Occipital lobe (tissue), 3 donors: ENCODE measurements at places on chromosomes 16 and 17. TPM values are rescaled to one million over a fixed set of nuclear protein-coding genes. Genes with fewer than 3 reads are reported as not detected.

- no peak for DNase-seq
These were observed 47.8 kb upstream of the HAS3 start for GRCh38 chr16:69057400-69058378.

- no peak for DNase-seq
These were observed 121.0 kb upstream of the IRX3 start for GRCh38 chr16:54407596-54407995.

DNA sequence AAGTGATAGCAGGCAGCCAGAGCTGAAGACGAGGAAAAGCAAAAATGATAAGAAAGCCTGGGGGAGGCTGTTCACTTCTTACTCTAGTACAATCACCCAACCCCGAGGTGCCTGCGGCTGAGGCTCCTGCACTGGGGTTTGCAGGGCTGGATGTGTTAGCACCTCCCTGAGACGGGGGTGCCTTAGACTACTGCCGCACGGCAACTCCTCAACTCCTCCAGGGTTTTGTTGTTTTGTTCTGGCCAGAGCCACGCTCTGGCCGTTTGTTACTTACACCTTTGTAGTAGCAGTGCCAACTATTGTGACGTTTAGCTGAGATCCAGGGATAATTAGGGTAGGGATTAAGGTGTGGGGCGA lies 51.5 kb downstream of the LDHD start:
- no peak for DNase-seq

GRCh38 chr17:40314584-40314956 lies 5.6 kb downstream of the RARA start:
- peak; percentile 78 for DNase-seq

DNA sequence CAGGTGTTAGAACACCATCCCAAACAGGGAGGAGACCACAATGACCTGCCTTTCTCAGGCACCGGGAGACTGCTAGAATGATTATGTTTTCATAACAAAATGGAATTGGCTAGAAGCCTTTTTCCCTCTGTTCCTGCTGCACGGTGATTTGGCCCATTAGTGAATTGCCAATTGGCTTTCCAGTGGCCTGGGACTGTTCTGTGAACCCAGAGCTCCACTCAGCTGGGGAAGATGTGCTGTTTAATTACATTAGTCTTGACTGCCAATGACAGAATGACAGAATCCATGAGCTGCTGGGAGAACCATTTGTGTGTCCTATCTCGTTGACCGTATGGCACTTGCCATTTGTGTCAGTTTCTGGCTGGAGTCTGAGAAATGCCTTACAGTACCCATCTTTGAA lies 242.9 kb downstream of the CDH11 start:
- DNase-seq = no peak

- DNase-seq = no peak
These were observed 135.2 kb upstream of the ELAC2 start for GRCh38 chr17:13153036-13153435.

GRCh38 chr17:18235743-18236256 lies 10.4 kb downstream of the LLGL1 start:
- no peak for DNase-seq

DNA sequence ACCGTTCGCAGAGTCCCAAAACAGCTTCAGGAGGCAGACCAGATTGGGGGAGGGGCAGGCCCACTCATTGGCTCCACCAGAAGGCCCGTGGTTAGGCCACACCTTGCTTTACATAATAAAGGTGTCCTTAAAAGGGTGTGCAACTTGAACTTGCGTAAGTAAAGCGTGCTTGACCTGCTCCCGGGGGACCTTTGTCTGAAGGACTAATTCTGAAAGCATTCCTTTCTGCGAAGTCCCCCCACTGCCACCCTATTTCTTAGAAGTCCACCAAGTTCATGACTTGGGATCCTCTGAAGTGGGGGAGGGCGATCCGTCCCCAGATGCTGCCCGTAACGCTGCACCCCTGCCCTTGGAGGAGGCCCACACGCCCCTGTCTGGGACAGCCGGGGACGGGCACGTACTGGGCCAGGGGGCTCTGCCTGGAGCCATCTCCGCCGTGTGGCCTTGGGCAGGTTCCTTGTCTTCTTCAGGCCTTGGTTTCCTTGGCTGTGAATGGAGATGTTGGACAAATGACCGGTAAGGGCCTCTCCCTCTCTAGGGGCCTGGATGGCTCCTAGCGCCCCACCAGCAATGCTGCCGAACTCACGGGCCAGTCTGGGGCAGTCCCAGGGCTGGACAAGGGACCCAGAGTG lies 823 bp upstream of the ZNF469 start:
- DNase-seq = no peak

DNA sequence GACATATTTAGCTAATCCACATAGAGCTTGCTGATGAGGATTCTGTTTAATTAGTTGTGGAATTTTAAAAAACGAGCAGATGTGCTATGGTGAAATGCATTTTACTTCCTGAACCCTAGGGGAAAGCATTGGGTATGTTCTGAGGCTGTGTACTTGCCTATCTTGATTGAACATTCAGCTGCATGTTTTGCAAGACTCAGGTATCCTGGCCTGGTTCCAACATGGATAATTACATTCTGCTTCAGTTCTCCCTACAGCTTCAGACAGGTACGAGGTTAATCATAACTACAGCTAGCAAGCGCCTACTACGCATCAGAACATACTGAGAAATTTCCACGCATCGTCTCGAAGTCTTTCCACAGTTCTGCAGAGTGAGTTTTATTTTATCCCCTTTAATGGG lies 77.0 kb downstream of the HS3ST2 start:
- no peak for DNase-seq

GRCh38 chr17:73936908-73937627 lies 266.4 kb upstream of the RPL38 start:
- no peak for DNase-seq

DNA sequence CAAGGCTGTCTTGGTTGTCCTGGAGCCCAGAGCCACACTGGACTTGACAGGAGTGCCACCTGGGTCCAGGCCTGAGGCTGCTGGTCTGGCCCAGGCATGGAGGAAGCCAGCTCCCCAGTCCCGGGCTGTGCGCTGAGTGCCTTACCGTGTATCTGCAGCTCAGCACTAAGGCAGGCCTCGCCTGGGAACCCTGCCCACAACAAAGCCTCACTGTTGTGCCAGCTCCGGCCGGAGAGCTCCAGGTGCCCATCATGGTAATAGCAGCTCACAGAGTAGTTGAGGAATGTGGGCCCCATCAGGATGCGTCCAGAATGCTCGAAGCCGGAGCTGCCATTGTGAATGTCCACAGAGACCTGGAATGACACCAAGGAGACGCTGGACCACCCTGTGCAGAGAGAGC lies 72.2 kb downstream of the RMI2 start:
- no peak for DNase-seq

GRCh38 chr17:69503711-69504110 lies 89.2 kb downstream of the MAP2K6 start:
- DNase-seq = no peak

DNA sequence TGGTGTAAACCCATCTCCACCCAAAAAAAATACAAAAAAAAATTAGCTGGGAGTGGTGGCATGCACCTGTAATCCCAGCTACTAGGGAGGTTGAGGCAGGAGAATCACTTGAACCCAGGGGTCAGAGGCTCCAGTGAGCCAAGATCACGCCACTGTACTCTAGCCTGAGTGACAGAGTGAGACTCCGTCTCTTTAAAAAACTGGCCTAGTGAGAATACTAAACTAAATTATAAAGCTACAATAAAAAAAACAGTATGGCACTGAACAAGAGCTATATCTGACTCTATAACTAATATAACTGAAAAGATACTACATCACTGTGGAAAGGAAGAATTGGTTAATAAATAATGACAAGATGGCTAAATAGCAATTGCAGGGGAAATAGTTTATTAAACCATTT lies 6.4 kb downstream of the SMURF2 start:
- no peak for DNase-seq

- DNase-seq = no peak
These were observed 13.3 kb upstream of the SDK2 start for GRCh38 chr17:73657473-73658116.

- no peak for DNase-seq
These were observed 124.2 kb downstream of the PARN start for GRCh38 chr16:14505846-14506245.

GRCh38 chr16:53849585-53849984 lies 145.6 kb downstream of the FTO start:
- no peak for DNase-seq

GRCh38 chr17:79597040-79597439 lies 13.8 kb downstream of the RBFOX3 start:
- no peak for DNase-seq

DNA sequence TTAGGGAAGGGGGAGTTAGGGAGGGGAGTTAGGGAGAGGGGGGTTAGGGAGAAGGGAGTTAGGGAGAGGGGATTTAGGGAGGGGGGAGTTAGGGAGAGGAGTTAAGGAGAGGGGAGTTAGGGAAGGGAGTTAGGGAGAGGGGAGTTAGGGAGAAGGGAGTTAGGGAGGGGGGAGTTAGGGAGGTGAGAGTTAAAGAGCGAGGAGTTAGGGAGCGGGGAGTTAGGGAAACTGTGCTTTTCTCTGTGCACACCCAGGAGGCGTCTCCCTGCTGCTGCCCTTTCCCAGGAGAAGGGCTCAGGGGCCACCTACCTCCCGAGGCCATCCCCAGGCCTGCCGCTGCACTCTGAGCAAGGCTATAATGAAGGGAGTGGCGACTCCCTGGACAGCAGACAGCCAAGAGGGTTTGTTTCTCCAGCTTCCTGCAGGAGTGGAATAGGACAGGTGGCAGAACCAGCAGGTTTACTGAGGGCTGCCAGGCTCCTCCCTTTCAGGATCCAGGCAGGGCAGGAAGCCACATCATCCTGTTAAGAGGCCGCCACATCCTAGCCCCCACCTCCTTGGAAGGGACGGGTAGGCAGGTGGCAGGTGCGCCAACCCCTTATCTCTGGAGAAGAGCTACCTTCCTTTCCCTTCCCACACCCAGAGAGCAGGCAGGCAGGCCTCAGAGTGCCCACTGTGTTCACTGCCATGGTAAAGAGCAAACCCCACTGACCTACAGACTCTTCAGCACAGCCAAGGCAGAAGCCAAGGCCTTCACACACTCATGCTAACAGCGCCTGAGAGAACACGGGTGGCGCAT lies 4.3 kb downstream of the CANT1 start:
- DNase-seq = no peak

The CCL17 gene
- total RNA-seq = not detected

The CTRB1 gene
- total RNA-seq = not detected

The GPR179 gene
- 0.31 TPM for total RNA-seq

The ST3GAL2 gene
- 35.2 TPM for total RNA-seq

The OTOP3 gene
- total RNA-seq = not detected

The TMIGD1 gene
- total RNA-seq = not detected

The TBC1D3 gene
- not detected for total RNA-seq

The AANAT gene
- not detected for total RNA-seq

The SLC22A31 gene
- not detected for total RNA-seq

The ZNF597 gene
- 4.4 TPM for total RNA-seq
